ENCODE measurements at places on chromosomes 12 and 14.

GRCh38 chr12:131533139-131533538, 177.8 kb upstream of the SFSWAP start:
- no peak for DNase-seq

GRCh38 chr14:32230695-32231280, 27.7 kb upstream of the RNU6-8 start:
- DNase-seq: no peak

DNA sequence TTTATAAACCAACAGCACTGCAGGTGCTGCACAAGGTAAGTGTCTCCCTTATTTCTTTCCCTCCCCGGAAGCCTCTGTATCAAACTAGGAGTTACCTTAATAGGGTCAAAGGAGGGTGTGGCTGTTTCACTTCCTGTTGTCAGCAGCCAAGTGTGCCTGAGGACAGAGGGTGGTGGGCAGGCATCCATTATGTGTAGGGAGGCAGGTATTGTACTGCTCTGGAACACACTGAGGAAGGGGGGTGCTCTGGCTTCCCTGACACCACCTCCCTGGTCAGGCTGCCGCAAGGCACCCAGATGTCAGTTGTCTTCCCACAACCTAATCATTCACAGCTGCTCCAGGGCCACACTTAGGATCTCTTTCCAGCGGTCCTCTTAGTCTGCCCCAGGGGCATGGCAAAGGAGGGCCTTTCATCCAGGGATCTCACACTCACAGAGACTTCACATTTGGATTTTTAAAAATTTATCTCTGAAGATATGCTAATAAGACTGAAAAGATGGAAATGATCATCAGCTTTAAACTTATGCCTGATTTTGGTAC, 132.0 kb upstream of the ARHGAP5 start:
- no peak for DNase-seq

DNA sequence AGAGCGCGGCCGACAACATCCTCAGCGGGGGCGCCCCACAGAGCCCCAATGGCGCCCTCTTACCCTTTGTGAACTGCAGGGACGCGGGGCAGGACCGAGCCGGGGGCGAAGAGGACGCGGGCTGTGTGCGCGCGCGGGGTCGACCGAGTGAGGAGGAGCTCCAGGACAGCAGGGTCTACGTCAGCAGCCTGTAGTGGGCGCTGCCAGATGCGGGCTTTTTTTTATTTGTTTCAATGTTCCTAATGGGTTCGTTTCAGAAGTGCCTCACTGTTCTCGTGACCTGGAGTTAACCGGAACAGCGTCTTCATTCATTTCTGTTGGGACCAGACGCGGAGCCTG, 103.8 kb upstream of the FKBP4 start:
- peak; percentile 34 for DNase-seq

- no peak for DNase-seq
Observed at GRCh38 chr12:123041811-123042655, 61.6 kb downstream of the ARL6IP4 start.

All from T-helper 1 cell (primary cell).